ENCODE measurements at places on chromosomes 6 and 20.

DNA sequence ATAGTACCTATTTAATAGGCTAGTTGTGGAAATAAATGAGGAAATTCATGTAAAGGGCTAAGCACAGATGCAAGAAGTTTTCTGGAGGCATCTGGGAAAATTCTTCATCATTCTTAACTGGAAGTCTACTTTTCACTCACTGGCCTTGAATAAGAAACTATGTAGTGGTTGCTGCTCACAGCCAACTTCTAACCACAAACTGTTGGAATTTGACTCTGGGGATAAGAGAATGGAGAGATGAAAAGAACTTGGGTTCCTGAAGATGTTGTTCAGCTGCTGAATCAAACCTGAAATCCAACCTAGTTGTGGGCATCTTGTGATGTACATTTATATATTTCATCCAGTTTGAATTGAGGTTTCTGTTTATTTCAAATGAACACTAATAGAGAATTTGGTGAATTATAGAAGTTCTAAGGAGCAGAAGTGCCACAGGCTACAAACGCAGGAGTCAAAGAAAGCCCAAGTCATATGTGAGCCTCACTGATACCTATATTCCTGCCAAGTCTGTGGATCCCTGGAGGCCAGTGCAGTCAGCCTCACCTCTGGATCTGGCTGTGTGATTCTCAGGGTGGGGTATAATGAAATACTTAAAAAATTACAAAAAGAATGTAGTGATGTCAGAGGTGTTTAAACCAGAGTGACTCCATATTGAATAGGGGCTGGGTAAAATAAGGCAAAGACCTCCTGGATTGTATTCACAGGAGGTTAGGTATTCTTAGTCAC is 18.7 kb upstream of the MEI4 start:
- no peak for DNase-seq

DNA sequence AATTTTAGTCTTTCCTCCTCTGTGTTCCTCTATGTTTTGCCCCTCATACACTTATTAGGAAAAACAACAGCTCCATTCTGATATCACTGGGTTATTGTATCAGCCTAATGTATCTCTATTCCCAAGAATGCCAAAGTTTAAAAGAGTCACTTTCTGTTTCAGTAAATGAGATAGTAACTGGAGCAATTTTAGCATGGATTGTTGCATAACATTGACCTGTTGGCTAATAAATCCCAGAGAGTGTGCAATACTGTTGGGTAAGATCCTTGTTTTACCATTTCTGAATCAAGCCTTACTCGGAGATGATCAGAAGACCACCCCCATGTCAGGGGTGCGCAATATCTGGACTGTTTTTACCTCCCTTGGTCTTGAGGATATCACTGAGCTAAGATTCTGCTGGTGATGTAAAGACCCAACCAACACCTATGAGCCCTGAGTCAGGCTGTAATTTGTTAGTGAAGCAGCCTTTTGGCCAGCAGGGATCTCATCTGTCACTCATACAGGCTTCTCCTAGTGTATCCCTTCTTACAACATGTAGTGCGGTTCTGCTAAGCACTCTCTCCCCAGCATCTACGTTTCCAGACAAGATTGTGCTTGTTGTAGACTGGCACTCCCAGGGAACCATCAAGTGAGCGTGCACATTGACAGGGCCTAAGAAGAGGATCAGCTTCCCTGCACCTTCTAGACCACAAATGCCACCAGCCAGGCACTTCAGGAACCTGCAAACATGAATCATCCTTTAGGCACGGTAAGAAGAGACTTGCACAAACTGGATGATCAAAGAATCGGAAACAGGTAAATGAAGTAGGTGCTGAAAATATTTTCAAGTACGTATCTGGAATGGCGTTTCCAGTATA is 11.5 kb upstream of the IPCEF1 start:
- DNase-seq: no peak

DNA sequence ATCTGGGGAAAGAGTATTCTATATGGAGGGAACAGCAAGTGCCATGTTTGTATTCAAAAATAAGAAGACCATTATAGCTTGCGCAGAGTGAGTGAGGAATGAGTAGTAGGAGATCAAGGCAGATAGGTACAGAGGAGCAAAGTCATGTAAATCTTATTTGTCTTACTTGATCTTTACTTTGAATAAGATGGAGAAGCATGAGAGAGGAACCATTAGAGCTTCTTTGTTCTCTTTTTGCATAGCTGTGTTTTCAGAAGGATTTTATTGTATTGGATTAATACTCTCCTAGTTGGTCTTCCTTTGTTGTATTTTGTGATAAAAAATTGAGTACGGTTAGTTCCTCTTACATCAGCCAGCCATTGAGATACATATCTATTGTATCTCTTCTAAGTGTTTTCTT is 88.4 kb downstream of the SCAF8 start:
- no peak for DNase-seq

- no peak for DNase-seq
Observed at GRCh38 chr20:20303742-20304141, 64.2 kb upstream of the INSM1 start.

DNA sequence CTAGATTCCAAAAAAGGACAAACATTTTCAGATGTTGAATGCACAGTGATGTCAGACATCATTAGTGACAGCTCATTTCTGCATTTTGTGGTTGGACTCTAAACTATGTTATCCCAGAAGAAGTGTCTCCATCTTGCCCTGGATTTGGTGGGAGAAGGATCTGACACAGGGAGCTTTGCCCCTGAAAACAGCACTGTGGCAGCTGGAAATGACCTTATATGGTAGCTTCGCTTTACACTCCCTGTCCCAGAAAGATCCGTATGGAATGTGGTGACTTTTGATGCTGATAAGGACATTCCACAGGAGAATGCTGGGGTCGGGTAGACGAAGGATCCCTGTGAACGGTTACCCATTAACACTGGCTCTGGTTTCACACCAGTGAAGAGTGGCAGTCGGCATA is 87.2 kb upstream of the EDN1 start:
- DNase-seq: no peak

- no peak for DNase-seq
Observed at GRCh38 chr6:11820821-11821220, 42.2 kb upstream of the ADTRP start.

DNA sequence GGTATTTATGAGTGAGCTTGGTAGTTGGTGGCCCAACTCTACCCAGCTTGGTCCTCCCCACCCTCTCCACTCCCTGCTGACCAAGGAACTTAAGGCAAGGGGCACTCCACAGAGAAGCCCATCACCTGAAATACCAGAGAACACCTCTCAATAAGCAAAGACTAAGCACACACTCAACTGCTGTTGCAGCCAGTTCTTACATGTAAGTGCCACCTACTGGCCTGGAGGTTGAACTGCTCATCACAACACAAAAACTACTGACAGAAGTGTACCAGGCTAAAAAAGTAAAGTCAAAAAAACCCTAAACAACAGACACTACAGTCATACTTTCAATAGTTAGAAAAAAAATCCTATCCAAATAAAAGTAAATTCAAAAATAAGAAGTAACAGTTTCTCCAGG is 146.2 kb downstream of the FAM83B start:
- DNase-seq: no peak

- no peak for DNase-seq
Observed at GRCh38 chr6:166939345-166939744, 17.0 kb downstream of the RNASET2 start.

DNA sequence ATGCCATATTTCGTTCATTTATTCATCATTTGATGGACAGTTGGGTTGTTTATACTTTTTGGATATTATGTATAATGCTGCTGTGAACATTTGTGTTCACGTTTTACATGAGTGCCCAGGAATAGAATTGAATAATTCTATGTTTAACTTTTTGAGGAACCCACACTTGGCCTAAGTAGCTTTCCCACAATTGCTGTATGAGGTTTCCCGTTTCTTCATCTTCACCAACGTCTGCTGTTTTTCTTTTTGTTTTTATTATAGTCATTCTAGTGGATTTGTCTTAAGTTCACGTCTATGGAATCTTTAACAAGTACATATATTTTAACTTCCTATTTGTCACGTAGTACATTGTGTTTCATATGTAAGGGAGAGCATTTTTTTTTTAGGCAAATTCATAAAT is 110.3 kb downstream of the JARID2 start:
- no peak for DNase-seq

GRCh38 chr6:66190858-66191257 is 483.8 kb upstream of the EYS start:
- no peak for DNase-seq

GRCh38 chr6:16539086-16539931 is 222.0 kb downstream of the ATXN1 start:
- no peak for DNase-seq

GRCh38 chr20:1930165-1930564 is 35.0 kb downstream of the SIRPA start:
- DNase-seq: no peak

DNA sequence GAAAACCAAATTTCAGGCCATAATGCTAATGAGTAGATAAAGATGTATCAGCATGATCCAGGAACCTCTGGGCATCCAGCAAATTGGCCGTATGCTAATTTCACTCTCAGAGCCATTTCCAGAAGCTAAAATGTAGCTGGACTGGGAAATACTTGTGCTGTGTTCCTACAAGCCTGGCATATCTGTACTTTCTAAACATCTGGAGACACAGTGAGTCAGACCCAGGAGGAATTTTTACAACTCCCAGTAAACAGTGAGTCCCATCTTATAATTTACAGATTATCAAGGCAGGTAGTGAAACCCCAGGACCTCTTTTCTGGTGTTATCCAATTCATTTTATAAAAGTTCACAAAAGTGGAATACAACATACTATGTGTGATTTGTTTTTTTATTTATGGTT is 683.0 kb upstream of the ADGRB3 start:
- DNase-seq: no peak

DNA sequence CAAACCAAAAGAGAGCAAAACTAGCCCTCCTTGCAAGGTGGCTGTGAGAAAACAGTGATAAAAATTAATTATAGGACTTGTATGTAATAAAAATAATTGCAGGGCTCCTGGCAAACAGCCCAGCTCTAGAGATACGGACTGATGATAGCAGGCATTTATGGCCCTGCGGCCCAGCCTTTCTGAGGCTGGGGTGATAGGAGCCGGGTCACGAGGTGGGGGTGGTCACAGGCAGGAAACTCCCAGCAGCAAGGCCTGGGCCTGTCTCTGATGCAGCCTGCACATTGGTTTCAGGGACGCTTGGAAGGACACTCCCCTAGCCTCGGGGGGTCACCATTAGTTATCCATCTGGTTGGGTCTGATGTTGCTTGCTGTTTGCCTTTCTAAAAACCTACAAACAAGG is 18.7 kb upstream of the TTPAL start:
- DNase-seq: no peak

DNA sequence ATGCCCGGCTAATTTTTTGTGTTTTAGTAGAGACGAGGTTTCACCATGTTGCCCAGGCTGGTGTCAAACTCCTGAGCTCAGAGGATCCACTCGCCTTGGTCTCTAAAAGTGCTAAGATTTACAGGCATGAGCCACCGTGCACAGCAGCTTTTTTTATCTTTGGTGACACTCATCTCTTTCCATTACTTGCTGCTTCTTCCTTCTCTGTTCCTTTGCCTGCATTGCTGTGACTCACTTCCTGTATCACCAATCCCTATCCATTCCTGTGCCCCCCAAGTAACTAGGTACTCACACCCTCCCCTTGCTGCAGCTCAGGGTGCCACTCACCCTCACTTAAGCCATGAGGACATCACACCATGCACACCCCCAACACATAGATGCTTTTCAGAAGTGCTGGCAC is 24.6 kb downstream of the KHDC1L start:
- no peak for DNase-seq

GRCh38 chr6:107355659-107356058 is 103.7 kb downstream of the PDSS2 start:
- no peak for DNase-seq

DNA sequence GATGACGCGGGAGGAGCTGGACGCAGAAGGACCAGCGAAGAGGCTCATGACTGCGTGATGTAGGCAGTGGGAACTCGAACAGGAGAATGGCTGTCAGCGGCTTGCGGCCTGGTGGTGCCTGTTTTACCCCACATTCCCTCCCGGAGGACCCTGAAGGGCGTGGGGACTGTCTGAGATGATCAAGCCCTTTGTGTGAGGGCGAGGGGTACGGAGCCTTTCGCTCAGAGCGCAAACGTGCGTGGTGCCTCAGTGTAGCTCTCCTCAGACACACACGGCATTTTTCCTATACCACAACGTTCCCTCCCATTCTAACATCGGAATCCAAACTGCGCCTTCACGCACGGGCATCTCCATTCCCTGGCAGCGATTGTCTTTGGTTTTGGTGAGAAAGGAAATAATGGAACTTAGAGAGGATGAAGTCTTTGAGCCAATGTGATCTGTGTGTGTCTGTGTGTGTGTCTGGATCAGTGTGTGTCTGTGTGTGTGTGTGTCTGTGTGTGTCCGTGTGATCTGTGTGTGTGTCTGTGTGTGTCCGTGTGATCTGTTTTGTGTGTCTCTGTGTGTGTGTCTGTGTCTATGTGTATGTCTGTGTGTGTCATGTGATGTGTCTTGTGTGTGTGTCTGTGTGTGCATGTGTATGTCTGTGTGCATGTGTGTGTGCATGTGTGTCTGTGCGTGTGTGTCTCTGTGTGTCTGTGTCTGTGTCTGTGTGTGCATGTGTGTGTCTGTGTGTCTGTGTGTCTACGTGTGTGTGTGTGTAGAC is 5.3 kb downstream of the PTK6 start:
- DNase-seq: no peak

GRCh38 chr6:99137314-99137713 is 189.6 kb upstream of the FBXL4 start:
- no peak for DNase-seq

DNA sequence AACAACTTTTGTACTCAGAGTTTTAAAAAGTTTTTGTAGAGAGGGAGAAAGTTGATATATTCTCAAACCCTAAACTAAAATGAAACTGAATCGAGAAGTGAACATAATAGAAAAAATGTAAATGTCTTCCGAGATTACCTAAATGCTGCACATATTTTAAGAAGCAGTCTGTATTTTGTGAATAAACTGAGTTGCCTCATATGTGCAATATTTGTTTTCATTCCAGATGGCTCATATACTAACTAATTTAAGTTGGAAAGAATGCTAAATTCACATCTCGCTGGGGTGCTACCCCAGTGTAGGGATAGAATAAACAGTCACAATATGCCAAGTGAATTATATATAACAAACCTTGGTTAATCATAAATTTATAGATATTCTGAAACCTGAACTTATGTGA is 285.9 kb upstream of the THEMIS start:
- DNase-seq: no peak

GRCh38 chr20:33828326-33828844 is 17.2 kb downstream of the CHMP4B start:
- no peak for DNase-seq

- no peak for DNase-seq
Observed at GRCh38 chr6:17556014-17556413, 44.1 kb upstream of the FAM8A1 start.

DNA sequence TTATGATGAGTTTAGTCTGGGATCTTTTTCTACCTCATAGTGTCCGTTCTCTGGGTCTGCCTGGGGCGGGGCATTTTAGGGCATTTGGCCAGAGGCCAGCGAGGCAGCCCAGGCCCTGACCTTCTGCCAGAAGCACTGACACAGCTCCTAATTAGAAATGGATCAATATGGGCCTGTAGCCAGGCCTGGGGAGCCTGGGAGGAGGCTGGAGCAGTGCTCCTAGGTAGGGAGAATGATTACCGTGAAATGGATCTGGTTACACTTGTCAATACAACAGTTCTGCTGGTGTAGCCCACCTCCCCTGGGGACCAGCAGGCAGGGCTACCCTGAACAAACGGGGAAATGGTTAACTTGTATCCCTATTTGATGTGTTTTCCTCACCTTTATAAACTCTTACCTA is 23.0 kb downstream of the RALY start:
- DNase-seq: no peak

All from stimulated activated CD4-positive, alpha-beta T cell treated with anti-CD3 and anti-CD28 coated beads, Interleukin-1b, Interleukin-23, amount 100 ng/mL, for 24 hours (primary cell).